ENCODE measurements at places on chromosomes 3 and 15.

- DNase-seq: no peak
Measured at GRCh38 chr15:80580106-80580505, 115.0 kb upstream of the ABHD17C start.

GRCh38 chr3:39295184-39295775 is 15.4 kb upstream of the CX3CR1 start:
- no peak for DNase-seq

GRCh38 chr3:37964716-37965115 is 25.9 kb upstream of the VILL start:
- no peak for DNase-seq

GRCh38 chr15:74414603-74415338 is 19.0 kb downstream of the SEMA7A start:
- no peak for DNase-seq

GRCh38 chr15:31248263-31248662 is 78.4 kb upstream of the KLF13 start:
- DNase-seq: no peak

DNA sequence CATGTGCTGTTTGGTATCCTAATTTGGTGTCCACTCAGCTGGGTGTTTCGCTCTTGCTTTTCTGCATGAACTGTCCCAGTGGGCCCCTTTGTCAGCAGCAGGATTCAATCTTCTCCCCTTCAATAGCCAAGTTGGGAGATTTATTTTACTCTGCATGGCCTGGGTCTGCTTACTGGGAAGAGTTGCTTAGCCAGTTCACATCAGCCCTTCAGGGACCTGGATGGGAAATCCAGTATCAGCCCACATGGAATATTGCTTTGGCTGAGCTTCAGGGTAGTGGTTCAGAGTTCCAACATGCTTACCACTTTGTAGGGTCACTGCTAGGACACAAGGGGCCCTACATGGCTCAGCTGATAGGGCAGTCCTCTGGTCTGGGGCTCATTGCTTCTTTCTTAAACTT is 93.0 kb upstream of the BOC start:
- DNase-seq: no peak

GRCh38 chr3:34005886-34006285 is 207.5 kb downstream of the PDCD6IP start:
- DNase-seq: no peak

DNA sequence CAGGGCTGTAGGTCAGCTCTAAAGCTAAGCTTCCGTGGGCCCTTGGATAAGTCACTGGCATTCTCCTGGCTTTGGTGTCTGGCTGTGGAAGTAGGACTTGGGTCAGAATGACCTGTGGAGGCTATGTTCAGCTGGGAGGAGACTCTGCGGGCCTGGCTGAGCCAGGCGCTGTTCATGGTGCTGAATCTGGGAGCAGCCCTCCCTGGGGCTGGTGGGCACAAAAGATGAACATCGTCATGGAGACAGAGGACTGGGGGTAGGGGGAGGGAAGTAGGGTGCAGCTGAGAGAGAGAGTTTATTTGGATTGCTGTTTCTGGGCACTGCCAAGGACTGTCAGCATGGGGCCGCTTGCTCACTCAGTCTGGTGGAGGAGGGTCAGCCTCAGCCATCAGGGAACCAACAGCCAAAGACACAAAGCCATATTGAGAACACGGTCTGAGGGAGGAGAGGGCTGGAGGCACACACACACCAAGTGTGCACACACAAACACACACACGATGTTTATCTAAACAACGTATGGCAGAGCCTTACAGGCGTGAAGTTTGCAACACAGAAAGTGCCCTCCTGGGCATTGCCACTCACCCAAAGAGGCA is 120.7 kb upstream of the LINGO1 start:
- DNase-seq: no peak

DNA sequence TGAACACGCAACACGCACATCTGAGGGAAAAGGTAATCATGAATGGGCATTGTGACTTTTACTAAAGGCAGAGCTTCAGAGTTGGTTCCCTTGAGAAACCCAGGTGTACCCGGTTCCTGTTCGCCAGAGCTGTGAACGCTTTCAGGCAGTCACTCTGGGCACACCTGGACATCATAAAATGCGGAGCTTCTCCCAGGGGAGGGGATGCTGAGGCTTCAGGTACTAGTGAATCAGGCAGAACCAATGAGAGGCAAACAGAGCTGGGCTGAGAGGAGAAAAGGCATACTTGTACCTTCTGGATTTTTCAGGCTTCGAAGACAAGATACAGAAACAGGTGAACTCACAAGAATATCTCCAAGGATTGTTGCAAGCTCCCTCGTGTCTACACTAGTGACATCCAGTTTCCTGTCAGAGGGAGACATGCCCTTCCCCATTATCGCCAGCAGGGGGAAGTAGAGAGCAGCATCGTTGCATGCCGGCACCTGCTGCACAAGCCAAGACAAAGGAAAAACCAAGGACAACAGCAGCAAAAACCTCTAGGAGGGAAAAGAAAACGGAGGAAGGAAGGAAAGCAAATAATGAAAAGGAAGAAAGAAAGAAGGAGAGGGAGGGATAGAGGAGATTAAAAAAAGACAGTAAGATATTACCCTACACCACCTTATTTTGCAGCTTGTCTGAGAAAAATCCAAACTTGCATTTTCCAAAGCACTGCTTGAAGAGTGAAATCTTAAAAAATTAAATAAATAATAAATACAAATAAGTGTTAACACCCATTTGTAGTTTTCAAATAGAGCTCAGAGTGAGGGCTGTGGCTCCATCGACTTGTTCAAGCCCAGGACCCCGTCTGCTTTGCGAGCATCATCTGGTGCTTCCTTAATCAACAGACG is 2.0 kb downstream of the AHSG start:
- DNase-seq: peak; percentile 62

- DNase-seq: no peak
Measured at GRCh38 chr15:90571063-90571541, 41.4 kb downstream of the CRTC3 start.

DNA sequence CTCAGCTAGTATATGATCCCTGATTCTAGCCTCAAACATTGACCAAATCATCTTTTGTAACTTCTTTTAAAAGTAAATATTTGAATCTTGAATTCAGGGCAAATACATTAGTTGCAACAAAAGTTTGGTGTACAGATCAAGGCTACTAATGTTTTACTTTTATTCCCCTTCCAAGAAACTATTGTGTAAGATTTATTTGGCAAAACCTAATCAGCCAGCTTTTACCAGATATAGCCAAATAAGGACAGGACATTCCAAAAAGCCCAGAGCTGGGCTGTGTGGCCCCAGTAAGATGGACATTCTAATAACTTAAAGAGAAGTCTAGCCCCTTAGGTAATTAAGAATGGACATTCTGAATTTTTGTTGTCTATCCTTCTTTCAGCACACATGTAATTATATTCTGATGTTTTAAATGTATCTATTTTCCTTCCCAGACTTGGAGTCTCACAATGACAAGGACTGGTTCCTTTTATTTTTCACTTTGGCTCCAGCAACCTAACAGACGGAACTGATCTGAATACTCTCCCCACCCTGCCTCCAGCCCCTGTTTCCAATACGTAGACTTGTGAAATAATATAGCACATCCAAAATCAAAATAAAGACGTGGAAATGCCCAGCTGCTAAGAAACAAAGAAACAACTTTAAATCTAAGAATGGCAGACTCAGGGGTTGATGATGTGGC is 48.1 kb downstream of the STARD5 start:
- DNase-seq: no peak

- DNase-seq: no peak
Measured at GRCh38 chr15:36389107-36389506, 190.3 kb upstream of the CDIN1 start.

DNA sequence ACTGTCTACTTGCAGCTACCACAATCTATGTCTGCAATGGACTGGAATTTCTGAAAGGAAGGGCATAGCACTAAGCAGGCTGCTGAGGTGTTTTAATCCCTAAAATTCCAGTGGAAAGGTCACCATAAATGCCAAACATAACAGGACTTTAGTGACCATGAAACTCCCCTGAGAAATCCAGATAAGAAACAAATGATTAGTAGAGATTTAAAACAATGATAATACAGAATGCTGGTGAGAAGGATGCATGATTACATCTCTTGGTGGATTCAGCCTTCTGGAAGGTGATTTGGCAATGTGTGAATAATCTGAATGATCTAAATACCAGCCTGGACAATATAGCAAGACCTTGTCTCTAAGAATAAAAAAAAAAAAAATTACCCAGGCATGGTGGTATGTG is 475.0 kb upstream of the CBLB start:
- no peak for DNase-seq

- DNase-seq: no peak
Measured at GRCh38 chr3:53809764-53810400, 36.3 kb downstream of the CHDH start.

GRCh38 chr3:124659175-124659574 is 71.1 kb upstream of the UMPS start:
- no peak for DNase-seq

- DNase-seq: no peak
Measured at GRCh38 chr3:121096953-121097352, 188.9 kb downstream of the STXBP5L start.

GRCh38 chr3:147661916-147662315 is 252.8 kb downstream of the ZIC1 start:
- no peak for DNase-seq

DNA sequence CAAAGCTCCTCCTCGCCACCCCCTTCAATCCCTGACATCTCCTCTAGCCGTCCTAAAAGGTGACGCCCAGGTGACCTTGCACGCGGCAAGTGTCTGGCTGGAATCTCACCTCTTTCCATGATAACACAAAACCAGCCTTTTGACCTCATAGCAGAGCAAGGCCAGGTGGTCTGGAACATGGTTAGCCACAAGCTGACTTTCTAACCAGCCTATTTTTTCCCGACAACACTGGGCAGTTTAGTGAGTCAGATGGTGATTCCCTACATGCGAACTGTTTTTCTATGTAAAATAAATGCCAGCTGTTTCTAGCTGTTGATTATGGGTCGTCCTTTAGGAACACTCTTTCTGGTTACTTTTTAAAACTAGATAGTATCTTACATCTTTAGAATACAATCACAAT is 243.0 kb downstream of the CD47 start:
- no peak for DNase-seq

DNA sequence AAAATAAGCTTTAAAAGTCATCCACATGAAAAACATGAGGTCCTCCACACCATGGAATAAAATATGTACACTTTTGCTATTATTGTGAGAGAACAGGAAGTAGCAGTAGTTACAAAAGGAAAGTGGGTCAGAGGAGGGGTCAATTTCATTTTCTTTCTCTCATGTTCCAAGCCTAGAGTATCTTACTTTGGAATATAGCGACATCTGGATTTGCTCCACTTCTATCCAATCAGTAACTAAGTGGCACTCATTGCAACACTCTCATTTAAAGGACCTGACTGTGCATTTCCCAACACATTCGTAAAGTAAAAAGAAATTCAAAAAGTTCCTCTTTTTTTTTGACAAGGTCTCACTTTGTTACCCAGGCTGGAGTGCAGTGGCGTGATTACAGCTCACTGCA is 637.3 kb downstream of the TUSC7 start:
- no peak for DNase-seq

DNA sequence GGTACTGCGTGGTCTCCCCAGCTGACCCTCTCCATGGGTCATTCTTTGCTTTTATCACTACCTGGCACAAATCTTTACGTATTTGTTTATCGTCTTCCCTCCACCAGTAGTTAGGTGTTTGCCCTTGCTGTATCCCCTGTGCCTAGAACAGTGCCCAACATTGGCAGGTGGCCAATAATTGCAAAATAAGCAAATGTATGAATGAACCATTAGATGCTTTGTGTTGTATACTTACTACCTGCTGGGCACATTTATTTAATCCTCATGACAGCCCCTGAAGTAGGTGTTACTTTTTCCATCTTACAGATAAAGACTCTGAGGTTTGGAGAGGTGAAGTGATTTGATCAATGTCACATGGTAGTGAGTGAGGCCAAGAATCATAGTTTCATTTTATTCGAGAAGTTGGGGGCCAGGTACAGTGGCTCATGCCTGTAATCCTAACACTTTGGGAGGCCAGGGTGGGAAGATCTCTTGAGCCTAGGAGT is 2.0 kb upstream of the TWF2 start:
- DNase-seq: no peak

- DNase-seq: no peak
Measured at GRCh38 chr15:39736412-39737195, 46.0 kb downstream of the FSIP1 start.

GRCh38 chr3:29312960-29313452 is 32.1 kb downstream of the RBMS3 start:
- DNase-seq: no peak

DNA sequence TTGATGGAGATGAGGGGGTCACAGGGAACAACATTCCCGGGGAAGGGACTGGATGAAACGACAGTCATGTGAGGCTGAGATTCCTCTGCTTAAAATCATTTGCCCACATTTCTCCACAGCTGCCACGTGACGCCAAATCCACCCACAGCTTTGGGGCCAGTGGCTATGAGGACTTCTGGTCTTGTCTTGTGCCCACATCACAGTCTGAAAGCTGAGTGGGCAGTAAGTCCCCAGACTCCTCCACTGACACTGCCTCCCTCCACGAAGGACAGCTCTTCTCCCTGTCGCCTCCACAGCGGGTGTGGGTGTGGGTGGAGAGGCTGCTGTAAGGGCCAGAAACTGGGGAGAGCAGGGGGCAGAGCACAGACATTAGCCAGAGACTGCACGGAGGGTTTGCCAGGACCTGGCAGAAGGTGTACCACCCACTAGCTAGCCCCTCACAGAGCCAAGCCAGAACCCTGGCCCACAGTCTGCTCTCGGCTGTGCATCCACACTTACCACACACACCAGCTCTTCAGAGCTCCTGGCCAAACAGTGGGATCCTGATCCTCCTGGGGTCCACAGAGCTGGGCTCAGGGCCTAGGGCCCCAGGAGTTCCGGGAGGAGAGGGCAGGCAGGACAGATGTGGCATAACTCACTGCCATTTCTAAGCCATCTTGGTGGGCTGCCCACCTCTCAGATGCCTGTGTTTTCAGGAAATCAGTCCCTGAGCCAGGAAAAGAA is 24.2 kb downstream of the RAB6B start:
- no peak for DNase-seq

DNA sequence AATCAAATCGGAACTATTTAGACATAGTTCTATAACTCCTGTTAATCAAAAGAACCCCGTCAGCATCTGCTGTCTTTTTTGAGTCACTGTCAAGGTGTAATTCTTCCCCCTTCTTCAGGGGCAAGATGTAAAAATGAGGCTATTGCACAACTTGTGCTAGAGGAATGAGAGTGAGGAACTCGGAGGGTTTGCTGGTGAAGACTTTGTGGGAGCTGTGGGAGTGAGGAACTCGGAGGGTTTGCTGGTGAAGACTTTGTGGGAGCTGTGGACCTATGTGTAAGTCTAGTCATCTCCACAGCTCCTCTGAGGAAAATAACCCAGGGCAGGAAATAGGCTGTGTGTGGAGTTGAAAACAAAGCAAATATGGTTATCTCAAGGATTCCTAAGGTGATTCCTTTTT is 2.5 kb upstream of the CERS3 start:
- DNase-seq: no peak

- DNase-seq: no peak
Measured at GRCh38 chr15:44719293-44719999, 8.1 kb downstream of the B2M start.

- no peak for DNase-seq
Measured at GRCh38 chr3:126485176-126485897, 9.6 kb upstream of the ZXDC start.

Data from stimulated activated CD4-positive, alpha-beta T cell treated with anti-CD3 and anti-CD28 coated beads, TNF-alpha, amount 100 ng/mL, for 1 hour (primary cell).